Naive B cell (primary cell): ENCODE measurements at places on chromosomes 3 and 15. TPM values are rescaled to one million over a fixed set of nuclear protein-coding genes. Genes with fewer than 3 reads are reported as not detected.

Gene SLC38A3
- not detected for polyA plus RNA-seq

Gene PCOLCE2
- polyA plus RNA-seq = not detected

DNA sequence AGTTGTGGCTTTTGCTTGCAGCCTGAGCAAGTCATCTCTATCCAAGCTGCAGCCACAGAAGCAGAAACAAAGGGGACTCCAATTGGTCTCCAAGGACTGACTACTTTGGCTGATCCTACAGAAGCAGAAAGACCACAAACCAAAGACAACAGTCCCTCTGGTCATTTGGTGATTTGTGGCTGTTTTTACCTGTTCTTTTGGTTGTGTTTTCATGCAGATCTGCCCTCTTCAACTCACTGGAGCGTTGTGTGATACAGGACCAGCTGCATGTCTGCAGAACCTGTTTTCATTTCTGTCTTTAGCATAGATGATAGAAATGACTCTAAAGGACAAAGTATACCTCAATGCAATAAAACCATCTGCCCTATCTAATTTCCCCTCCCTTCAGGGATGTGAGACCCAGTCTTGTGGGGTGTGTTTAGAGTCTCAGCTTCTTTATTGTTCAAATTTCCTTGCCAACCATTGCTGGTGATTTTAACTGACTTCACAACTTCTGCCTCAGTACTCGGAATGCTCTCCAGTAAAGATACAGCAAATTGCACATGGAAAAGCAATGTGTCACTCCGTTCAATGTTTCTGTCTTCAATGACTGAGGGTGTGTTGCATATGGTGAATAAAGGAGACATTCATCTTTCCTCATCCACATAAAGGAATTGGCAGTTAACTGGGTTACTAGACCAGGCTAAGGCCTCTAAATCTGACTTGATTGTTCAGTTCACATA is 48.9 kb upstream of the SLC7A14 start:
- no peak for DNase-seq

Gene SPATA16
- polyA plus RNA-seq = not detected

GRCh38 chr3:141387516-141387915 is 19.2 kb downstream of the ZBTB38 start:
- DNase-seq = no peak
